ENCODE measurements at places on chromosomes 13 and 19.

- DNase-seq, result no peak
Observed at GRCh38 chr19:52957591-52957990, 5.1 kb downstream of the ZNF816 start.

- DNase-seq, result no peak
Observed at GRCh38 chr19:46868025-46868802, 7.4 kb downstream of the ARHGAP35 start.

DNA sequence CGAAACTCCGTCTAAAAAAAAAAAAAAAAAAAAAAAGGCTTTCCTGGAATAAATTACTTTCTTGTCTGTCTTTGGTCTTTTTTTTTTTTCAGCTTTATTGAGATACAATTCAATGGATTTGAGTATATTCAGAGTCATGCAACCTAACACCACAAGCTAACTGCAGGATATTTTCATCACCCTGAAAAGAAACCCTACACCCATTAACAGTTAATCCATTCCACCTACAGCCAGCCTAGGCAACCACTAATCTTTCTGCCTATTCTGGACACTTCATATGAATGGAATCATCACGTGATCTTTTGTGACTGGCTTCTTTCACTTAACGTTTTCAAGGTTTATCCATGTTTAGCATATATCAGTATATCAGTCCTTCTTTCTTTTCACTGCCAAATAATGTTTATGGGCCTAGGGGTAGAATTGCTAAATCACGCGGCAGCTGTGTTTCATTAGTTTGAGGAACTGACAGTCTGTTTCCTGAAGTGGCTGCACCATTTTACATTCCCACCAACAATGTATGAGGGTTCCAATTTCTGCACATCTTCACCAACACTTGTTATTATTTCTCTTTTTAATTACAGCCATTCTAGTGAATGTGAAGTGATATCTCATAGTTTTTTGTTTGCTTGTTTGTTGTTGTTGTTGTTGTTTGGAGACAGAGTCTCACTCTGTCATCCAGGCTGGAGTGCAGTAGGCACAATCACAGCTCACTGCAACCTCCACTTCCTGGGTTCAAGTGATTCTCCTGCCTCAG, 19.9 kb downstream of the LRFN3 start:
- no peak for DNase-seq

GRCh38 chr19:53085496-53085895, 17.7 kb downstream of the ZNF160 start:
- DNase-seq, result no peak

DNA sequence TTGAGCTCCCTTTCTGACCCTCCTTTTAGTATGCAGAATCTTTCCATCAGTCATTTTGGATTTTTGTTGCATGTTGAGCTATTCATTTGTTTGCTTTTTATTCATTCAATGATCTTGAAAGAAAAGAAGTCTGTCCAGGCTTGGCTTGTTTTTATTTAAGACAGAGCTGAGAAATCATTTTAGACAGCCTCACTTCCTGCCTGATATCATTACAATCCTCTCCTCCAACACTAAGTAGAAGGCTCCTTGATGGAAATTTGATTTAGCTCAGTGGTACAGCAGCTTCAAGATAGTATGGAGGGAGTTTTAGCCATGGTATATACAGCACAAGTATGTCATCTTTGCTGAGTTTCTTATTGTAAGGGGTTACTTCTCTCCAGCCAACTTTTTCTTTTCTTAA, 28.4 kb downstream of the MBNL2 start:
- DNase-seq, result no peak
